DMS79 treated with DMSO at 0.1 percent for 48 hours (cell line): ENCODE measurements at places on chromosomes 13 and 19.
A peak's percentile ranks its signal among the peaks of the same experiment; 100 is the strongest.

GRCh38 chr13:66994097-66994496 lies 236.0 kb downstream of the PCDH9 start:
- DNase-seq: no peak

GRCh38 chr13:24612726-24613125 lies 67.5 kb upstream of the ATP12A start:
- DNase-seq: no peak

- DNase-seq: no peak
Measured at GRCh38 chr19:29259867-29260281, 46.9 kb upstream of the UQCRFS1 start.

GRCh38 chr13:51814825-51815650 lies 11.1 kb upstream of the DHRS12 start:
- DNase-seq: peak; percentile 44

DNA sequence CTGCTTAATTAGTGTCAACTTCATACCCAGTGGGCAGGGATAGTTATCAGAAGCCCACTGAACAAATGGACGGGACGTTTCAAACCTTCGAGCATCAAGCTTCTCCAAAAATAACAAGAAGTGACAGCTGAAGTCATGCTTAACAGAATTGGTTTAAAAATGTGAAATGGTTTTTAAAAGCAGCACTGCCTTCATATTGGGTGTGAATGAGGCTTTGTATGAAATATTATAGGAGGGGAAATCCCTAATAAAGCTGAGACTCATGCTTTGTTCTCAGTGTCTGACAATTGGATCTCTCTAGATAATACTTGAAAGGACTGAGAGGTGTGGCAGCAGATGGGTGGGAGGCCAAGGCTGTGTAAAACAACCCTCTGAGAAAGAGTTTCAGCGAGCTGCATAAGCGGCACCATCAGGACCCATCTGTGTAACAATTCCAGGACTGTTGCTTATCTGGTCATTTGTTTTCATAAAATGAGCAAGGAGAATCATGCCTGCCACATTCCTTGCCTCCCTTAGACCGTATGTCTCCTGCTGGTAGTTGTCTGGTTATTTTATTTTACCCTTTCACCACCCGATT lies 667.7 kb downstream of the DIAPH3 start:
- DNase-seq: no peak

GRCh38 chr19:41987141-41987860 lies 6.7 kb downstream of the ATP1A3 start:
- no peak for DNase-seq

DNA sequence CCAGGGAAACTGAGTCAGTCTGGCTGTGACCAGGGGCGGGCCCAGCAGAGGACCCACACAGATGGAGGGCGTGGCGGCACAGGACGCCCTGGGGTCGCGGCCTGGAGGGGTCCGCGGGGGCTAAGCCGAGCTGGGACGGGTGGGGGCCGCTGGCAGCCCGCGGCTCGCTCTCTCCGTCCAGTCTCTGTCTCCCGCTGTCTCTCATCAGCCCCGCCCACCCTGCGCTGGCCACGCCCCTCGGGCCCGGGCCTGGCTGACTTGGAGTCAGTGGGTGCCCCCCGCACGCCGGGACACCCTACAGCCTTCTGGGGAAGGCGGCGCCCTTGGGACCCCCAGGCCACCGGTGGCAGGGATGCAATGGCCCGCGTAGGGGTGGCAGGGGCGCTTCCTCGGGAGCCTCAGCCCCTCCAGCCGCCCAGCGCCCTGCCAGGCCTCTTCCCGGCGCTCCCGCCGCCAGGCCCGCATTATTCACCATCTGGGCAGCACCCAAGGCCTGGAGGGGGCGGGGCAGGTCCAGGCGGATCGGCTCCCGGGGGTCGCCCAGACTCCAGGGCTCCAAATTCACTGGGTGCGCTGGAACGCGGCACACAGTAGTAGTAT lies at the start of gene TBXA2R:
Gene TBXA2R, minus strand, starts transcription at position 186 of the 600 bp plus-strand sequence. CDS start 6,241 bp downstream, outside the sequence.
- peak; percentile 1 for DNase-seq

- DNase-seq: no peak
Measured at GRCh38 chr19:55559684-55560083, 14.3 kb upstream of the SBK3 start.

GRCh38 chr13:112079696-112080095 lies 12.7 kb downstream of the SOX1 start:
- no peak for DNase-seq

DNA sequence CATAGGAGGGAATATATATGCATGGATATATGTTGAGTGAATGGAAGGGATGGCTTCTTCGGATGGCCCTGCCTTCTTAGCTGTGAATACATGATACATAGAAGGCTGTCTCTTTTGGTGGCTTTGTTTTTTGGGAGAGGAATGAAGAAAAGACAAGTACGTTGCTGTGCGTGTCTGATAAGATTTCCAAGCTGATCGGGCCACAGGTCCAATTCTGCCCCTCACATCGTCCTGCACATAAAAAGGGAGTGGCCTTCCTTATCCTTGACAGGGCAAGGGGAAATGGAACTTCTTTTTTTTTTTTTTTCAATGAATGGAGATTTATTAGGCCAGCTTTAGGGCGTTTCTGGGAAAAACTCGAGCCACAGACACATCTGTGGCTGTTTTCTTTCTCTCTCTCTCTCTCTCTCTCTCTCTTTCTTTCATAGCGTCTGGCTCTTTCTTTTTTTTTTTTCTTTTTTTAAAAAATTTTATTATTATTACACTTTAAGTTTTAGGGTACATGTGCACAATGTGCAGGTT lies 103.8 kb upstream of the SPATA13 start:
- DNase-seq: no peak
